ENCODE measurements at places on chromosomes 16 and 17.

DNA sequence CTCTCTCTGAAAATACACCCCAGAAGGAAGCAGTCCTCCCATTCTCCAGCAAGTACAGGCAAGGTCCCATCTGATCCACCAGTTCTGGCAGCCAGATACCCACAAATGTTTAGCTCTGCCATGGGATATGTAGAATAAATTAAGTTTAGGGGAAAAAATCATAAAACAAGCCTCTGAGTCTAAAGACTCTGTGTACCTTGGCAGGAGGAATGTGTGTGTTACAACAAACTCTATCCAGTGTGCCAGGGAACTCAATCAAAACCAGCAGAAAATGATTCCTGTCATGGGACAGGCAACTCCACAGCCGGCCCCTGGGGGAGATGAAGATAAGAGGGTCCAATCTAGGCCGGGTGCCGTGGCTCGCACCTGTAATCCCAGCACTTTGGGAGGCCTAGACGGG lies 73.4 kb downstream of the MRM3 start:
- no peak for DNase-seq

GRCh38 chr17:51091635-51092034 lies 29.0 kb downstream of the SPAG9 start:
- no peak for DNase-seq

- no peak for DNase-seq
These were observed 30.9 kb upstream of the ABCA3 start for GRCh38 chr16:2371421-2371820.

DNA sequence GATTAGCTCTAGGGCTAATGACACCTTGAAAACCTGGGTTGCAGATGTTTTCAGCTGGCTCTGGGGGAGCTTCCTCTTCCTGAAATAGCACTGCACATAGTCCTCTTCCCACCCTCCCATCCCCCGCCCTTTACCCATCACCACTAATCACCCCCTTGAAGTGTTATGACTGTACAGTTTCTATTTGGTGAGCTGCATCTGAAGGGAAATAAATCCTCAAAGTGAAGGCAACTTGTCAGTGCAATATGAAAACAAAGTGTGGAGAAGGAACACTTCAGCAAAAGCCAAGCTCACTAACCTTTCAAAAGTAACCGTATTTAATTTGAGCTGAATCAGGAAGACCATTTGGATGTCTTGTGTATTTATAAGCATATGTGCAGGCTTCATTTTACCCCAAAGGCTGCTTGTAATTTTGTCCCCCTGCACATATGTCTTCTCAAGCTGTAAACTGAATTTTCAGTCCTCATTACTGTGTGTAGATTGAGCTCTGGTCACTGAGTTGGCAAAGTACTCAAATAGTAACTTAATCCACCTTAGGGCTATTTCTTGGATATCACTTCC lies 44.1 kb upstream of the CA10 start:
- DNase-seq, result no peak

GRCh38 chr17:29588562-29589411 lies 661 bp downstream of the GIT1 start:
- DNase-seq, result peak; percentile 83

- peak; percentile 70 for DNase-seq
These were observed 46.2 kb downstream of the TUBD1 start for GRCh38 chr17:59846394-59847165.

DNA sequence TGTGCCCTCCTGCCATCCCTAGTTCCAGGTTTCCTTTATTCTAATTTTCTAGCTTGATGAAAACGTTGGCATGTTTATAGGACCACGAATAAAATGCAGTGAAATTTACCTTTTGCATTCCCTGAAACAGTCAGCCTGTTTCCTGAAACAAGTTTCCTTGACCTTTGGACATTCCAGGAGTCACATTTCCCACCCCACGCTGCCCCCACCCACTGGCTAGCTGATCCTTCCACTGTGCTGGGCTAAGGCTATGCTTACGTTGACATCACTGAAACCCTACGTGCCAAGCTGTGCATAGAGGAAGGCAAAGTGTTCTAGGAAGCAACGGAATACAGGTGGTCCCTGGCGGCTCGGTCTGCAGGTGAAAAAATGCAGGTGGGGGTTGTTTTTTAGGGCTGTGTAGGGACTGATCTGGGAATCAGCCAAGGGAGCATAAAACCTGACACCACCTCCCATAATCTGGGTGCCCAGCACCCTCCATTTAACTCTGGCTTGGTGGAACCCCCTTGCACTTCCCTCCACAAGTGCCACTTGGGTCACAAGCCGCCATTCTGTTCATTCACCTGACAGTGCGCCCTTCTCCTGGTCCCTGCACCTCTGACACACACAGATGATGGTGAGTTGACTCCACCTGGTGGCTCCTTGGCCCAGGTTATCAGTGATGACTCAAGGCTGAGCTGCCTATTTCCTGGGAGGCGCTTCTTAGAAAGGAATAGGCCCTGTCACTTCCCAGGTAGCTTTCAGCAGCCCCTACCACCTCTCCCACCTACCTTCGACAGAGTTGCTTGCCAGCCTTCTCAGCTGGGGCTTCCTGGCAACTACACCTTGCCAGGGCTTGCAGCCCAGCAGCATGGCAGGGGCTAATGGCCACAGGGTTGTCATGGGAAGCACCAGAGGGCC lies 83.7 kb downstream of the N4BP1 start:
- DNase-seq, result no peak

GRCh38 chr16:29710227-29711219 lies 31.5 kb downstream of the QPRT start:
- DNase-seq, result no peak

DNA sequence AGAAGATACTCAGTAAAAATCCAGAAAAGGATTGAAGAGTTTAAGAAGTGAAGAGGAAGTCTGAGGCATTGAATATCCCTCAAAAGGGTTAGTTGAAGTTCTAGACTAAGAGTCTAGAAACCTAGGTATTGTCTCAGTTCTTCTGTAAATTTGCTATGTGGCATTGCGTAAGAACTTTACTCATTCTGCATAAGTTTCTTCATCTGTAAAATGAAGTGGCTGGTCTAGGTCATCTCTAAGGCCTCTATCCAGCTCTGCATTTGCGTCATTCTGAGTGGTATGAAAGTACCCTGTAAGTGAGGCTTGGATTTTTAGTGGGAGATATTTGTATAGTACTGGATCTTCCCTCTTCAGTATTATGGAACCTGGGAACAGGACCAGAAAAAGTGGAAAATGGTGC lies 130.2 kb downstream of the MYO1D start:
- no peak for DNase-seq

- no peak for DNase-seq
These were observed 40.4 kb downstream of the USP22 start for GRCh38 chr17:21002309-21003006.

DNA sequence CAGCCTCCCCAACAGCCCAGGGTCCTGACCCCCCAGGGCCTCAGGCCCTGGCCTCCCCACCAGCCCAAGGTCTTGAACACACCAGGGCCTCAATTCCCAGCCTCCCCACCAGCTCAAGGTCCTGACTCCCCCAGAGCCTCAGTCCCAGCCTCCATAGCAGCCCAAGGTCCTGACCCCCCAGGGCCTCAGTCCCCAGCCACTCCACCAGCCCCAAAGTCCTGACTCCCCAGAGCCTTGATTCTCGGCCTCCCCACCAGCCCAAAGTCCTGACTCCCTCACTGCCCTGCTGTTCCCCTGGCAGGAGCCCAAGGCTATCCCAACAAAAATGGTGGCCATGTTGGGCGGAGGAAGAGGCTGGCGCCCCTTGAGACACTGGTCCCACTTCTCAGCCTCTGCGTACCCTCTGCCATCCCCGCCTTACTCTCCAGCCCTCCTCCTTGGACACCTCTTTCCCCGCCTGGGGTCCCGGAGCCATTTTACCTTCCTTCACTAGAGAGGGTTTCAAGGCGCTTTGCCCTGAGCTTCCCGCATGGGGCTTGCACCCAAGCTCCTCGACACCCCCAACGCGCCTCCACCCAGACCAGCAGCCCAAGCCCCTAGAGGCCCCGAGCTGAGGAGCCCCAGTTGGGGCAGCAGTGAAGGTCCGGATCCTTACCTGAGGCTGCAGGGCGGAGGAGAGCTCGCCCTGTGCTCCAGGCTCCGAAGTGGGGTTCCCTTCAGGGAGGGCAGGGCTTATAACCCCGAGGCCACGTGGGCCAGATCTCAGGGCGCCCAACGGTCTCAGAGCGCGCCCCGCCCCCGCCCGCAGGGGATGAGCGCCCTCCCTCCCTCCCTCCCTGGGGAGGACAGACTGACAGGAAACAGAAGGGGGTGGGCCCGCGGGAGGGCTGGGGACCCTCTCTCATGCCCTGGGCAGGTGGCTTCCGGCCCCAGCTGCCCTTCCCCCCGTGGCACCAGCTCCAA lies 3.5 kb upstream of the TSPOAP1 start:
- peak; percentile 98 for DNase-seq

DNA sequence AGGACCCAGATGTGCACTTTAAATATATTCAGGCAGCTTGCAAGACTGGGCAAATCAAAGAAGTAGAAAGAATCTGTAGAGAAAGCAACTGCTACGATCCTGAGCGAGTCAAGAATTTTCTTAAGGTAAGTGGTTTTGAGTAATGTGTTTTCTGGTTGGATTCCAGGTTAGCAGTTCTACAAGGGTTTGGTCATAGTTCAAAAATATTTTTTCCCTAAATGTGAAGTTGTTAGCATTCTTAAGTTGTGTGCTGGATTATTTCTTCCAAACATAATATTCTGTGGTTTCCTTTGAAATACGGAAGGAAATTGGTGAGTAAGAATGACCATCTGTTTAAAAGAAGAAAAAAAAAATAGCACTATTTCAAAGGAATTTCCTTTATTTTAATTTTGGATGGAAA lies 38.4 kb downstream of the PTRH2 start:
- no peak for DNase-seq

DNA sequence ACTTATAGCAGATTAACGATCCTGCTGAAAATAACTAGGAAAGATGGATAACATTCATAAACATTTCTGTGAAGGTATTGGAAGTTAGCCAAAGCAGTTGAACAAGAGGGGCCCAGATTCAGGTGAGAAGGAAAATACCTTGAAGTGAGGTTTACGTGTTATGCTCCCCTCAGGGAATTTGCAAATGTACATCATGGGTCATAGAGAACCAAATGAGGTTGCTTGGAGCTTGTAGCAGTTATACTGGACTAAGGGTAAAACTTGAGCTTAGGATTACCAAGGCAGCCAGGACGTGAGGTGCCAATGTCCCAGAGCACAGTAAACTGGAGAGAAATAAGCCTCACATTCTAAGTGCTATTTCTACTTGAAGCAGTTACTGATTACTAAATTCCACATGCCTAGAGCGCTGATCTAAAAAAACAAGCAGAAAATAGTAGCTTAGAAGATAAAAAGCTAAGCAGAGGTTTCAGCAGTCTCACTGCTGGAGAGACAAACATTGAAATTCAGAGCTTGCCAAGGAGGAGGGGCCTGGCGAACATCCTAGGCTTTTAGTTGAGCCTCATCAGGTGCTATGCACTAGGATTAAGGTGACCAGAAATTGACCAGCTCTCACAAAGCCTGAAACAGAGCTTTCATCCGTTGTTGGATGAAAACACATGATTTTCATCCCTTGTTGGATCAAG lies 136.7 kb upstream of the FAM20A start:
- no peak for DNase-seq

DNA sequence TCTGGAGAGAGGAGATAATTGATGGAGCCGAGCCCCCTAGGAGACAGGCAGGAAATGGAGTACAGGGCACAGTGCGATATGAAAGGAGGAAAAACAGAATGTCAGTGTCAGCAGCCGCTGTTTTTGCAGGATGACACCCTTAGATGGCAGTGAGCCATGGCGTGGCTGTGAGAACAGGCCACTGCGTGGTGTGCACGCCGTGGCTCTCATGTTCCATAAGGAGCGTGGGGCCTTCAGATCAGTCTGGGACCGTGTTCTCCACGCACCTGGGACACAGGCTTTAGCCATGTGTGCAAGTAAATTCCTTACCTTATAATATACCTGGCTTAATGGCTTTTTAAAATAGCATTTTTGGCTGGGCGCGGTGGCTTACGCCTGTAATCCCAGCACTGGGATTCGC lies 198.0 kb downstream of the KATNIP start:
- DNase-seq, result no peak

DNA sequence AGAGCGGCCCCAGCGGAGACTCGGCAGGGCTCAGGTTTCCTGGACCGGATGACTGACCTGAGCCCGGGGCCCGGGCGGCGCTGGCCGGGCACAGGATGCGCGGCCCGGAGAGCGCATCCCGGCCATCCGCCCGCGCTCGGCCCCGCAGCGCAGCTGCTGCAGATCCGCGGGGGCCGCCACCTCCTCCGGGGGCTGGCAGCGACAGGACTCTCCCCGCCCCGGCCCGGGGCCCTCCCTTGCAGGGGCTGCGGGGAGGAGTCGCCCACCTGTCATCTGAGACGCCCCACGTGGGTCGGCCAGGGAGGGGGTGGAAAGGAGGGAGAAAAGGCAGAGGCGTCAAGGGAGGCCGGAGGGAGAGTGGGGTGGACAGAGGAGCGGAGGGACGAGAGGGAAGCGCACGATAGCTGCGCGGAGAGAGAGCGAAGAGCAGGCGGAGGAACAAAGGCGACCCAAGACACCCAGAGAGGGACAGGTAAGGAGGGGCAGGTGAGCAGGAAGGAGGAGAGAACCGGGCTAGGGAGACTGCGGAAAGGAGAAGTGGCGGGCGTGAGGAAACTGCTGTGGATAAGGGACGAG lies 471 bp upstream of the PRKAR1A start:
- no peak for DNase-seq

- no peak for DNase-seq
These were observed 25.3 kb upstream of the KSR1 start for GRCh38 chr17:27430882-27431491.

- no peak for DNase-seq
These were observed 74.0 kb downstream of the CMC2 start for GRCh38 chr16:80932708-80933095.

- DNase-seq, result no peak
These were observed 26.2 kb upstream of the ALKBH5 start for GRCh38 chr17:18157354-18157985.

DNA sequence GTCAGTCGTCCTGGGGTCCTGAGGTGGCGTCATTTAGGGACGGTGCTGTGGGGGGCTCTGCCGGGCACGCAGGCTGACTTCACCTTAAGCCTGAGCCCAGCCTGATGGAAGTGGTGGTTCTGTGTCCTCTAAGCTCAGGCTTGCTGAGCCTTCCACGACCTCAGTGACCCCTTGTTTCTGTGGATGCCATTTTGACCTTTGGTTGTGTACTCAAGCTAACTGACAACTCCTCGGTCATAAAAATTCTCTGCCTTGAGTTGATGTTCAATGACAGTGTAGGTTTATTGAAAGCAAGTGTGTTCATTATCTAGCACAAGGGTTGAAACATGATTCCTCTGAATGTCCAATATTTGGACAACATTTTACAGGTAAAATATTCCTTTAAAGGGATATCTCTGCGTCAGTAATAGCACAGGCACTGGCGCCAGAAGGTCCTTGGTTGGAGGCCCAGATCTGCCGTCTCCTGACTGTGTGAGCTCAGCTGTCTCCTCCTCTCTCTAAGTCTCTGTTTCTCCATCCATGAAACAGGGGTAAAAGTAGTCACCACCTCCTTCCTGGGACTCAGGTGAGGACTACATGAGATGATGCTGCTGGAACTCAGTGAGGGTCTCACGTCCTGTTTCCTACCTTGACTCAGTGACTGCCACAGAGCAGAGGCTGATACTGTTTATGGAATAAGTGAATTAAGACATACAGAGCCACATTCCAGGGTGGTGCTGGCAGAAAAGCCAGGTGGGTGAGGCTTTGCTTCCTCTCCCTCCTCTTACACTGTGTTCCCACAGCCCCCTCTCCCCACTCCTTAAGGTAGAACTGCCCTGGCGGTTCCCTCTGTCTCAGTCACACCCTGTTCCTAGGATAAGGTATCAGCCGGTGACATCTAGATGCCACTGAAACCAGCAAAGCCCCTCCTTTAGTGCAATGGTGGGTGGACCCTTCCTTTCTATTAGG lies 75.7 kb downstream of the IRF8 start:
- DNase-seq, result no peak

- DNase-seq, result no peak
These were observed 2.0 kb downstream of the SOCS7 start for GRCh38 chr17:38353668-38354067.

Data from activated CD8-positive, alpha-beta memory T cell treated with anti-CD3 and anti-CD28 coated beads for 24 hours (primary cell).